Liver (tissue), 10 donors: ENCODE measurements at places on chromosomes 12 and 14. TPM values are rescaled to one million over a fixed set of nuclear protein-coding genes. Genes with fewer than 3 reads are reported as not detected.

- DNase-seq: no peak
- no peak overlapping the region for H3K4me3 ChIP-seq
- no peak overlapping the region for H3K27ac ChIP-seq
- no peaks in the 10 kb centered on the region for H3K27me3 ChIP-seq
- H3K36me3 ChIP-seq: no peaks in the 10 kb centered on the region
- H3K4me1 ChIP-seq: no peaks in the 10 kb centered on the region
These were observed 17.1 kb downstream of the CATSPERB start for GRCh38 chr14:91714805-91715204.

- H3K4me3 ChIP-seq: no peak overlapping the region
- no peaks in the 10 kb centered on the region for H3K36me3 ChIP-seq
- no peaks in the 10 kb centered on the region for H3K4me1 ChIP-seq
- no peak for DNase-seq
- H3K27ac ChIP-seq: no peak overlapping the region
These were observed 10.4 kb downstream of the ZDHHC22 start for GRCh38 chr14:77131206-77131605.

DNA sequence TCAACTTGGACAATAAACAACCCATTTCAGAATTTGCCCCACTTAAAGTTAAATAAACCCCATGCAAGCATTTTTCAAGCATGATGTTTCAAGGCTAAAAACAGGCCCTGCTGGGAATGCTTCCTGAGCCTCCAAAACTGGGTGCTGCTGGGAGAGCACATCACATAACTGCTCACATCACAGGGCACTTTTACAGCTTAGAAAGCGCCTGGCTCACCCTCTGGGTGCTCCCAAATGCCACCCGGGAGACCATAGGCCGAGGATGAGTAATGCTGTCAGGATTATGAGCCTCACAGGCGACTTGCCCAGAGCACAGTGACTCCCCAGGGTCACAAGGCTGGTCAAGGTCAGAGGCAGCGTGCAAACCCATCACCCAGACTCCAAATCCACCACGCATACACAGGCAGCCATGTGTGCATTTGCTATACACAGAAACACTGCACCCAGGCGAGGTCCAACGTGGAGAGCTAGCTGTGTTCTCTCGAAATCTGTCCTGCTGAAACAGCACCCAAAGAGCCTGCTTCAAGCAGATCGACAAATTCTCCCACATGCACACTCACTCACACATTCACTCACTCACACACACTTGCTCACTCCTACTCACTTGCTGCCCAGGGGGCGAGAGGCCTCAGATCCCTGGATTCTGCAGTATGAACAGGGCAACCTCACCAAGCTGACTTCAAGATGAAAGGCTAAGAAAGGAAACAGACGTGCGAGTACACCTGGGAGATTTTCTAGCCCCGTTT, 58.7 kb downstream of the ITPK1 start:
- no peak for DNase-seq
- H3K27me3 ChIP-seq: no peaks in the 10 kb centered on the region
- H3K27ac ChIP-seq: no peak overlapping the region
- H3K36me3 ChIP-seq: no peaks in the 10 kb centered on the region

DNA sequence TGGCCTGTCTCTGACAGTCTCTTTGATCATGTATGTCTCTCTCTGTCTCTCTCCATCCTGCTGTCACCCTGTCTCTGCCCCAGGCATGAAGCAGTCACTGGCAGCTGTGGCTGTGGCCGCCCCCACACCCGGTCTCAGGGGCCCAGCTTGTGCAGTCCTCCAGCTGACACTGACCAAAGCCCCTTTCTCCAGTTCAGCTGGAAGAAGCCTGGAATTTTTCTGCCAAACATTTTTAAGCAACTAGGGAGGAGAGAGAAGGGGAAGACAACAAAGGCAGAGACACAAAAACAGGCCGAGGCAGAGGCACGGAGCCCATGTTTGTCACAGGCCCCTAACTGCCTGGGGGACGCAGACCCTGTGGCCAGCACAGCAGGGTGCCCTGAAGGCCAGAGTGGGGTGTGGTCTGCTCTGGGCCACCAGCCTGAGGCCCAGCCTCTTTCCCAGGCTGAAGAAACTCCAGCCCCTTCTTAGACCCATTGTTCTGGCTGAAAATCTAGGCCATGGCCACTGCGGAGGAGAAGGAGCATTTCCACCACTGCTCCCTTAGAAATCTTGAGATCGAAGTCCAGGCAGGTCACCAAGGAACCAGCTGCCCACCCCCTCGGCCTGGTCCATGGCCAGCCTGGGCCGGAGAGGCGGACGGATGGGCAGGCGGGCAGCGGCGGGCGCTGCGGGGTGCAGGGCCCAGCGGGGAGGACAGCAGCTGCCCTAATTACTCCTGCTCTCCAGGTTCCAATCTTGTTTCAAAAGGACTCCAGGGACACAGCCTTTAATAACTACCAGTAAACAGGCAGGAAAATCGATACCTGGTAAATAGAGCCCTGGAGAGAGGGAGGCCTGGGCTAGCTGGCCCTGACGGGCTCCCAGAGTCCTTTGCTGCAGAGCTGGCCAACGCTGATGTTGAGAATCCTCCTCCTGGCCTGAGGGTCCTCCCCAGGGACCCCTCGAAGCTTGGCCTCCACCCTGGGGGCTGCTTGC, 14.9 kb downstream of the DTX1 start:
- no peak overlapping the region for H3K4me3 ChIP-seq
- H3K4me1 ChIP-seq: peaks cover 51% of the 10 kb centered on the region
- no peak for DNase-seq
- no peaks in the 10 kb centered on the region for H3K36me3 ChIP-seq
- H3K27ac ChIP-seq: peak overlapping the region; percentile 95

The TTC6 gene
- total RNA-seq: 21.7 TPM

The SRGAP1 gene
- total RNA-seq: 0.51 TPM

The FBRSL1 gene
- 6.8 TPM for total RNA-seq

The GTF2H3 gene
- 18.1 TPM for total RNA-seq
